T-helper 17 cell (primary cell): ENCODE measurements at places on chromosomes 1 and 21.

DNA sequence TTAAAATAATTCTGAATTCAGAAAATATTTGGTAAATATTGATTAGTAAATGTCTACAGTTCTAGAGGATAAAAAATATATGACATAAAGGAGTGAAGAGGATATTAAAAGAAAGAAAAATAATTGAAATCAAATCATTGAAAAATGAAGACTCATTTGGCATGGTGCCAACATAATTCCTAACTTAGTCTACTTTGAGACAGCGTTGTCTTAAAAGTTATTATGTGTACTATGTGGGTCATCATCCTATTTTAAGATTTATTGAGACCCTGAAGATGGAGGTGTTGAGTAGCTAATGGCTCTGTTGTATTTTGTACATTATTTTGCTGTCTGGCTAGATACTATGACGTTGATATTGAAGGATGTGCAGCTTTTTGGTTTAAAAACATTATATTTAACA is 156.7 kb upstream of the PTGFR start:
- no peak for DNase-seq

DNA sequence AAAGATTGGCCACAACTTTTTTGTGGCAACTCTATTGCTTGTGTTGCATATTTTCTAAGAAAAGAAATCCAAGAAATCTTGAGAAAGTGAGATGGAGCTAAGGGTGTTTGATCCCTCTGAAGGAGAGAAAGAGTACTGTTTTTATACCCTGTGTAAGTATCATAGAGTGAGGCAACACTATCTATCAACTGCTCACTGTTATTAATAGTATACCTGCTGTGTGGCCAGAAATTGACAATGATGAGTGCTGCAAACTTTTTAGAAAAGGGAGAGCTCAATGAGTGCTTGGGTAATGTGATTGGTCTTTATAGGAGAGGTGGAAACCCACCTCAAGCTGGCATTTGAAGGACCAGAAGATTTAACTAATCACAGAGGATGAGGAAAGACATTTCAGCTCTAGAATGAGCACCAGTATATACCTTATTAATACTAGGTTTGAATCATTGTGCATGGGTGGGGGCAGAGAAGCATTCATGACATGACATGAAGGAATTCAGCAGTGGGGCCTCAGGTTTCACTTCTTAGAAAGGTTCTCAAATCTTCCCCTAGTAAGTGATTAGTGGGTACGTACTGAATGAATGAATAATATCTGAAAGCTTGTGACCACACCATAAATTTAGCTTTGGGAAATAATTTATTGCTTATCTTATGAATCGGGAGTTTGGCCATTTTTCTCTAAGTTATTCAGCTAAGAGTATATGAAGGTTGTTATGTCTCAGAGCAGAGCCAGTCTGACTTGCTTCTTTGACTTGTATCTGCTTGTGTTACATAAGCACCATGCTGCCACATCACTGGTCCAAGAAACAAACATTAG is 169.2 kb upstream of the SGIP1 start:
- DNase-seq = no peak

DNA sequence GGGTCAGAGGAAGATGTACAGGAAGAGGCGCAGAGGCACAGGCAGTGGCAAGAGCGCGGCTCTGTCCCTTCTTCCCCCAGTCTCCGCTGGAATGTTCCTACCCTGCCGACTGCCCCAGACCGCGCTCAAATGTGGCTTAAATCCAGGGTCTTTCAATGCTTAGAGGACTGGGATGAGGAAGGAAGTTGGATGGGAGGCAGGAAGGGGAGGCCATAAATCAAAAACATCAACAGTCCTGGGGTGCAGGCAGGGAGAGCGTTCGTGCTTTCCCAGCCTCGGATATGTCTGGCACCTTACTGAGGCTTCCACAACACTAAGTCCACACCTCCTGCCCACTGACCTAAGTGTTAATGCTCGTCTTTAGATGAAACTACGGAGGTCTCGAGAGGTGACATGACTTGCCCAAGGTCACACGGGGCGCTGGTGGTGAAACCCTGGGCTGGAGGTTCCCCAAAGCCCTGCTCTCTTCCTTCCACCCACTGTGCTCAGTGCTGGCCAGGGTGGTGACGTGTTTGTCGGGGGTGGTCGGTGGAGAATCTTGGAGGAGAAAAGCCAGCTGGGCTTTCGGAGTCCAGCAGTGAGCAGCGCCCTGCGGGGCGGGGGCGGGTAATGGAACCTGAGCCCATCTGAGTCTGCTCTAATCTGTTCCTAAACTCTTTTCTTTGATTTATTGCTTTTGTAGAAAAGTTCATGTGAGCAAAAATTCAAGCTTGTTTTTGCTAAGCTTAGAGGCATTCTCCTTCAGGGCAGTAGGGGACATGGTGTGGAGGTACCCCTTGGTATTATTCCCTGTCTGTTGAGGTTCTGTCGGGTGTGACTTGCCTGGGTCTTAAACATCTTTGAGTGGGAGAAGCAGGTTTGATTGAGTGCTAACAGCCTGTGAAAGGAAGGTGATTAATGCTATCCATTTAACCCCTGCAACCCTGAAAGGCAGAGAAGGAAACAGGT is 708 bp downstream of the CDA start:
- DNase-seq = no peak

- DNase-seq = no peak
Measured at GRCh38 chr1:58724483-58724882, 24.6 kb upstream of the MYSM1 start.

GRCh38 chr1:156577550-156577949 is 2.0 kb upstream of the TTC24 start:
- no peak for DNase-seq

GRCh38 chr1:43367026-43367903 is 546 bp downstream of the ELOVL1 start:
- DNase-seq = peak; percentile 12

- no peak for DNase-seq
Measured at GRCh38 chr1:46577671-46578070, 26.2 kb upstream of the KNCN start.

- no peak for DNase-seq
Measured at GRCh38 chr1:94872771-94873495, 52.8 kb downstream of the SLC44A3 start.

GRCh38 chr1:63848733-63849132 is 74.9 kb downstream of the ROR1 start:
- DNase-seq = no peak

GRCh38 chr1:203985044-203985443 is 87.9 kb upstream of the SOX13 start:
- no peak for DNase-seq

- DNase-seq = no peak
Measured at GRCh38 chr1:31238986-31239613, 587 bp downstream of the NKAIN1 start.

DNA sequence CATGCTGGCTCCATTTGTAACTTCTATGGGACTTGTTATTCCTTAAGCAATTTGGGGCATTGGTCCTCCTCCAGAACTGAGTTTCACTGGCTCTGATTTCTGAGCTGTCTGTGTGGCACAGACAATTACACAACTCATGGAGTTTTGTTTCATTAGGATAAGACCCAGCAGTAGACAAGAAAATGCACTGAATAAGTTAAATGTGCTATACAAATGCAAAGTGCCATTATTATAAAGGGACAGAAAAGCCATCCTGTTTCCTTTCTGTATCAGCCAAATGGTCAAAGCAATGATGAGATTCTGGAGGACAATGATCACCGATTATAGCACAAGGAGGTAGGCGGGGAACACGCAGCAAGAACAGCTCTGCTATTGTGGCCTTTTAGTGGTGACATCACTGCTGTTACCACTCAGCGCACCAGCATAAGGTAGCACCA is 81.9 kb downstream of the CNIH3 start:
- no peak for DNase-seq

DNA sequence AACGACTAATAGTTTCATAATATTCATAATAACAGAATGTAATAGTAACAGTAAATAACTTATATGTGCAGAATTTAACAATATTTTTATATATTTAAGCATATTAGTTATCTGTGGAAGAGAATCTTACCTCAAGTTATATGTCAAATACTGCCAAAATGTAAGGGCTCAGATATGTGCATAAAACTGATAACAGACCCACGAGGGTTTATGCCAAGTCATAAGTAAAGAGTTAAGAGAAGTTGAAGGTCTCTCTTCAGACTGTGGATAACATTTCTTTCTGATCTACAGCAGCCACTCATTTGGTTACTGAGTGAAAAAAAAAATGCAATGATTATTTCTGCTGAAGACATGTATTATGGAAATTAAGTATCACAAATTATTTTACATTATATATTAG is 1167.8 kb upstream of the NCAM2 start:
- no peak for DNase-seq

DNA sequence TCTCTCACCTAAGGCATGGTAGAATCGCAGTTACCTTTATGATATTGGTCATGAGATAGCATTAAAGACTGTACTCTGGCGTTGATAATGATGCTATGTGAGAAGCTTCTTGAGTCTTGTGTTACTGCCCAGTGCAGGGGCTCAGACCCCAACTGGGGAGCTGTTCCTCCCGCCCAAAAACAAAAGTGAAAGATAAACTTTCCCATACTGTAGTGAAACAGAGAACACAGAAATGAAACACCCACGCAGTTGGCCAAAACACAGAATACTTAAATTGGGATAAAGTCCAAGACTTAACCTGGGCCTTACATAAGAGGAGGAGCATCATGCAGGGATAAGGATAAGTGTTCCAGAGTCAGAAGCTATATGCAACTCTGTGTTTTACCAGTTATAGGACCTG is 130.6 kb downstream of the HHIPL2 start:
- DNase-seq = no peak

- no peak for DNase-seq
Measured at GRCh38 chr21:14376854-14377253, 6.1 kb downstream of the HSPA13 start.

GRCh38 chr1:202860744-202861419 is 28.1 kb downstream of the RABIF start:
- peak; percentile 14 for DNase-seq

DNA sequence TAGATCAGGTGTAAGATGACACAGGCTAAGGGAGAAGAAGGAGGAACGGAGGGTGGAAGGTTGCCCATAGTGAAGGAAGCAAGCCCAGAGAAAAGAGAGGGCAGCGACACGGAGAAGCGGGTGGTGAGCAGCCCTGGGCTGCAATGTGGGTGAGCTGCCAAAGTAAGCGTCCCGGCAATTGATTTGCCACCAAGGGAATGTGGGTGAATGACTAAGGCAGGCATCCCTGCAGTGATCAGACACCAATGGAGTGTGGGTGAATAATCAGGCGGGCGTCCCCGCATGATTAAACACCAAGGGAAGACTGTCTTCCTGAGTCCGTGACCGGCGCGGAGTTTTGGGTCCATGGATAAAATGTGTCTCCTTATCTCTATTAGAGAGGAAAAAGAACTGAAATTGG is 79.6 kb downstream of the UCHL5 start:
- DNase-seq = no peak

DNA sequence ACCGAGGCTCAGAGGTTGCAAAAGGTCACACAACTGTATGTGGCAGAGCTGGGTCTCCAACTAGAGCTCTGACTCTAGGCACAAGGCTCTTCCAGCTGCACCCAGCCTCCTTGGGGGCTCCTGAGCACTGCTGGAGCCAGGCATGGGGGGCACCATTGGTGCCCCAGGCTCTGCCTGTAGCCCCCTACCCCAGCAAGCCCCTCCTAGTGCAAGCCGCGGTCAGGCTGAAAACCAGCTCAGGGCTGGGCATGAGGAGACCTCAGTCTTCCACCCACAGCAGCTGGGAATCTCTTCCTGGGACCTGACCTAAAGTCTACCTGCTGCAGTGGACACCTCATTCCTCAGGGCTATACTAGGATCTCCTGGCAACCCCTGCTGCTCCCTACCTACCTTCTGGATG is 14.6 kb downstream of the TNNT2 start:
- no peak for DNase-seq

GRCh38 chr1:24051206-24051945 is 60.6 kb downstream of the MYOM3 start:
- DNase-seq = no peak

GRCh38 chr1:168427051-168427450 is 116.7 kb downstream of the XCL2 start:
- no peak for DNase-seq

DNA sequence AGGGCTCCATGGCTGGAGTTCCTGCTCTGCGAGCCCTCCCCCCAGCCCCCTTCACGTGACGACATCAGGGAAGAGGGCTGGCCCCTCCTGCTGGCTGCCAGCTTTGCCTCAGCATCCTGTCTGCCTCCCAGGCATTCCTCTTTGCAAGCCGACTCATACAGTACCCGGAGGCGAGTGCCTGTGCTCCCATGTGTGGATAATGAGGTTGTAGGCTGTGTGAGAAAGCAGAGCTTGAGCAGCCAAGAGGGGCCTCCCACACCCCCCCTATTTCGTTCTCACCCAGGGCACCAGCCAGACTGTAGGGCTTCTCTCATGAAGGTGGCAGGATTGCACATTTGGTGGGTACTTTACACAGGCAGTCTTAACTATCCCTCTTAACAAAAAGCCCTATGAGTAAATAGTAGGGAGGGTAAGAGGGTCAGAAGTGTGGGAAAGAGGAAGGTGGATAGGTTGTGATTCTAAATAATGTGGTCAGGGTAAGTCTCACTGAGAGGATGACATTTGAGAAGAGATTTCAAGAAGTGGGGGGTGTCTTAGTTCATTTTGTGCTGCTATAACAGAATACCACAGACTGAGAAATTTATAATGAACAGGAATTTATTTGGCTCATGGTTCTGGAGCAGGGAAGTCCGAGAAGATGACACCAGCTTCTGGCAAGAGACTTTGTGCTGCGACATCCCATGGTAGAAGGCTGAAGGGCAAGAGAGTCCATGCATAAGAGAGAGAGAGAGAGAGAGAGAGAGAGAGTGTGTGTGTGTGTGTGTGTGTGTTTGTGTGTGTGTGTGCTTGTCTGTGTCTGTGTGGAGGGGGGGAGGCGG is 113.5 kb downstream of the OMA1 start:
- no peak for DNase-seq

DNA sequence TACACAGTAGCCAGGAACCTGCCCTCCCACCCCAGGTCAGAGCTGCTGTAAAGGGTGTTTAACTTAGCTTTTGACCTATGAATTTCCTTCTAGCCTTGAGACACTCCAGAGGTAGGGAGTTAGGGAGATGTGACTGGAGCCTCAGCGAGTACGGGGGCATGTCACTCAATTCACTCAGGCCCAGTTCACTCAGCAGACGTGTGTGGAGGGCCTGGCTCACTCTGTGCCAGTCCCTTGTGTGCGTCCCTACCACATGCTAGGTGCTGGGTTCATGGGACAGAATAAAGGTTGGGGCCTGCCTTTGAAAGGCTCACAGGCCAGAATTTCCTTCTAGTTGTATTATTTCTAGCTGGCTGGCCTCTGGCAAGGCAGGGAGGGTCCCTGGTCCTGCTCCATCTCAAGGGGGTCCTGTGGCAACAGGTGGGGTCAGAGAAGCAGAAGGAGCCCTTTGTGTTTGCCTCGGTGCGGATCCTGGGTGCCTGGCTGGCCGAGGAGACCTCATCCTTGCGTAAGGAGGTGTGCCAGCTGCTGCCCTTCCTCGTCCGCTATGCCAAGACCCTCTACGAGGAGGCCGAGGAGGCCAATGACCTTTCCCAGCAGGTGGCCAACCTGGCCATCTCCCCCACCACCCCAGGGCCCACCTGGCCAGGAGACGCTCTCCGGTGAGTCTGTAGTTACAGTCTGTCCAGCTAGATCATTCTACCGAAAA is 4.5 kb downstream of the NCDN start:
- DNase-seq = no peak

- no peak for DNase-seq
Measured at GRCh38 chr1:30778979-30779293, 21.4 kb upstream of the LAPTM5 start.

GRCh38 chr1:184633785-184634184 is 120.9 kb downstream of the EDEM3 start:
- no peak for DNase-seq

GRCh38 chr1:216688127-216688657 is 35.0 kb downstream of the ESRRG start:
- no peak for DNase-seq

- DNase-seq = no peak
Measured at GRCh38 chr1:234588386-234588785, 21.6 kb downstream of the IRF2BP2 start.

GRCh38 chr1:167173516-167174184 is 47.0 kb upstream of the POU2F1 start:
- no peak for DNase-seq
